Omental fat pad (tissue), 4 donors: ENCODE measurements at places on chromosomes 12 and 14.

- no peak for DNase-seq
Observed at GRCh38 chr12:108605690-108606406, 8.0 kb upstream of the TMEM119 start.

DNA sequence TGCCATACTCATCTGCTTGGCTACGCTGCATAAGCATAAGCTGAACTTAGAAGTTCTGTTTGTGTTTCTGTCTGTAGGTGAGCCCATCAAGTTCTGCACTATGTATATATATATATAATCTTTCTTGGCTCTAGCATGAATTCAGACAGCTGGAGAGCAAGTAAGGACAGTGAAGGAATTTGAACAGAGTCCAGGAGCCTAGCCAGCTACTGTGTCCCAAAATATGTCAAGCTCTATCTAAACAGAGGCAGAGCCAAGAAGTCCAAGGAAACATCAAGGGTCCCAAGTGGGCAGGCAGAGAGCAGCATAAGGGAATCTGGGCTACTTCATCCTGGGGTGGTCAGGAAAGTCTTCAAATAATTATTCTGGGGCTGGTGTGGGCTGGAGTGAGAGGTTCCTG lies 118.5 kb upstream of the NPAS3 start:
- DNase-seq = no peak

DNA sequence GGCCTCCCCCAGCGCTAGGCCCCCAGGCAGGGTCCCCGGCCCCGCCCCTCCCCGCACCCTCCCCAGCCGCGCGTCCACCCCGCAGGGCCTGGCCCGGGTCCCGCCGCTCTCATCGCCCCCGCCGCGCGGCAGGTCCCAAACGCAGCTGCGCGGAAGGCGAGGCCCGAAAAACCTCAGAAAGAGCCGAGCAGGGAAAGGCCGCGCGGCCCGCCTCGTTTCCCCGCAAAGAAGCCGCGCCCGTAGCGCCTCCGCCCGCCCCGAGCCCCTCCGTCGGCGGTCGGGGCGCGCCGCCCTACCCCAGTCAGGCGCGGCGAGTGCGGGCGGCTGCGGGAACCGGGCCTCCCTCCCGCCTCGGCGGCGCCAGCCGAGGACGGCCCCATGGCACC lies 324 bp downstream of the POLE start:
- no peak for DNase-seq

DNA sequence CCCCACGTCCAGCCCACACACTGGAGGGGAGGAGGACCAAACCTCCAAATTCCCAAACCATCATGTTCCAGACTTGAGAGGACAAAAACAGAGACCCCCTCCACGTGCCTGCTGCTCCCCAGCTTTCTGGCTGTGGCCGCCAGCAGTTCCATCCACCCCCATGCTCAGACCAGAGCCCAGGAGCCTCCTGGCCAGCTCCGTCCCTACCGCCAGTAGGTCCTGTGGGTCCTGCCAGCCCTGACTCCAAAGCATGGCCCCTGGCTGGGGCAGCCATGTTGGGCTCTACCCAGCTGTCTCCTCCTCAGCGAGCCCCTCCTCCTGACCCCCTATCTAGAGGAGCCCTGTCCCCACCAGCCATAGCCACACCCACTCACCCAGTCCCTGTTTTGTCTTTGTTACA lies 227.3 kb upstream of the RTL1 start:
- no peak for DNase-seq

- no peak for DNase-seq
Observed at GRCh38 chr14:50924843-50925242, 19.4 kb downstream of the PYGL start.
